ENCODE measurements at places on chromosomes 13 and 19.
A peak's percentile ranks its signal among the peaks of the same experiment; 100 is the strongest.

DNA sequence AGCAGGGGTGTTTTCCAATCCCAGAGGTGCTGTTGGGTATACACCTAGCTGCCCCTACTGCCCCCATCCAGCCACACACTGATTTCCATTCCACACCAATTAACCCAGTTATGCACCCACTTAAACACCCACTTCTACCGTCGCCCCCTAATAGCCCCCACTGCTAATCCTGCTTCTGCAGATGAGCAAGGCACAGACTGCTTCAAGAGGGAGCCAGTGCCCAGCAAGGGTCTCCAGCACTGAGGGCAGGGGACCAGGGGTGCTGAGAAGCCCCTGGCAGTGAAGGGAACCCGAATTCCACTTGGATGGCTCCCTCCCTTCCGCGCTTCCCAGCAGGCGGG lies 1.2 kb downstream of the FXYD7 start:
- DNase-seq, result no peak

- no peak for DNase-seq
Measured at GRCh38 chr13:31399690-31400089, 199.9 kb downstream of the B3GLCT start.

GRCh38 chr19:48588670-48589401 lies 17.7 kb upstream of the SPACA4 start:
- peak; percentile 74 for DNase-seq

- no peak for DNase-seq
Measured at GRCh38 chr13:29594303-29594709, 1.2 kb downstream of the SLC7A1 start.

GRCh38 chr19:38726284-38726673 lies 18.0 kb downstream of the CAPN12 start:
- DNase-seq, result no peak

DNA sequence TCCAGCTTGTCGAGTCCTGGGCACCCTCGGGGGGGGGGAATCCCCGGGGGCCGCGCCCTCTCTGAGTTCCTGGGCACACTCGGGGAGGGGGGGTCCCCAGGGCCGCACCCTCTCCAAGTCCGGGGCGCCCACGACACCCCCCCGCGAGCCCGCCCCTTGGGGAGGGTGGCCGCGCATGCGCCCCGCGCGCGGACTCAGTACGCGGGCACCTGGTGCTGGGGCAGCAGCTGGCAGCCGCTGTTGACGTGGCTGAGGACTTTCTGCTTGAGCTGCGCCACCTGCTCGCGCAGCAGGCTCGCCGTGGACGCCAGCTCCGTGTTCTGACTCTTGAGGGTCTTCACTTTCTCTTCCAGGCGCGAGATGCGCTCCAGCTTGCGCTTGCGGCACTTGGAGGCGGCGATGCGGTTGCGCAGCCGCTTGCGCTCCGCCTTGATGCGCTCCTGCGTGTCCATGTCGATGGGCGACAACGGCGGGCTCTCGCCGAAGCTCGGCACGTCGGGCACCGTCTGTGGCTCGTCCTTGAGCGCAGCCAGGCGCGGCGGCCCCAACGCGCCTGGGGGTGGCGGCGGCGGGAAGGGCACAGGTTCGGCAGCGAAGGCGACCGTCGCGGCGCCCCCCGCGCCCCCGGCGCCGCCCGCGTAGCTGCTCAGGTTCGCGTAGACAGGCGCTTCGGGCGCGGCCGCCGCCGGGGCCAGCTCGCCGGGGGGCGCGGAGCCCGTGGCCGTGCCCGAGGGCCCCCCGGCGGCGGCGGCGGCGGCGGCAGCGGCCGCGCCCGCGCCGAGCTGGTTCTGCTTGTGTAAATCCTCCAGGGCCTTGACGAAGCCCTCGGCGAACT lies 958 bp downstream of the JUND start:
- DNase-seq, result peak; percentile 66

GRCh38 chr13:107441279-107441678 lies 774.1 kb downstream of the LIG4 start:
- no peak for DNase-seq

DNA sequence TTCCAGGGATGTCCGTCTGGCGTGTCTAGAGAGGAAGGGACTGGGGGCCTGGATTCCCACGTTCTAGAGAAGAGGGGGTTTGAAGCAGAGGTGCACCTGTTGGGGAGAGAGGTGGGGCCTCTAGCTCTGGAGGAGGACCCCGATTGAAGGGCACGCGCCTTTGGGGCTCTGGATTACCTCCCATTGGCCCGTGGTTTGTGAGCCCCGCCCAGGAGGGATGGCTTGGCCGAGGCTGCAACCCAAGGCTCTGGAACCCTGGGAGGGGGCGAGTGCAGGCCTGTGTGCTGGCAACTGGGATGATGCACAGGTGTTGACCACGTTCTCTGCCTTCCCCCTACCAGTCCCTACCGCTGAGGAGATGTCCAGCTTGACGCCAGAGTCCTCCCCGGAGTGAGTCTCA lies 20.2 kb downstream of the TMEM150B start:
- DNase-seq, result no peak

DNA sequence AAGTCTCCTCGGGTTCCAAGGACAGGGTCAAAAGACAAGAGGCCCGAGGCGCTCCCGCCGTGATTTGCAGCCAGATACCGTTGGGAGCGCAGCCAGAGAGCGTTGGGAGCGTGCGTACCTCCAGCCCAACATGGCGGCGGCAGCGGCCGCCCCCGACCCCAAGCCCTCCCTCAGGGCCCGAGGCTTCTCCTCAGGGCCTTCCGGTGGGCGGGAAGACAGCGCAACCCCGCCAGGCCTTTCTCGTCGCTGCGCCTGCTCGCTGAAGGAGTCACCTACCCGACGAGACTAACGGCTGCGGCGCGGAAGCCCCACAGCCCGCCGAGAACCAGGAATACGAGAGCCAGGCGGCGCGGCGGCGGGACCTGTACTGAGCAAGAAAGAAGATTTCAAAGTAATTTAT lies 3.2 kb upstream of the ZNF850 start:
- DNase-seq, result no peak

DNA sequence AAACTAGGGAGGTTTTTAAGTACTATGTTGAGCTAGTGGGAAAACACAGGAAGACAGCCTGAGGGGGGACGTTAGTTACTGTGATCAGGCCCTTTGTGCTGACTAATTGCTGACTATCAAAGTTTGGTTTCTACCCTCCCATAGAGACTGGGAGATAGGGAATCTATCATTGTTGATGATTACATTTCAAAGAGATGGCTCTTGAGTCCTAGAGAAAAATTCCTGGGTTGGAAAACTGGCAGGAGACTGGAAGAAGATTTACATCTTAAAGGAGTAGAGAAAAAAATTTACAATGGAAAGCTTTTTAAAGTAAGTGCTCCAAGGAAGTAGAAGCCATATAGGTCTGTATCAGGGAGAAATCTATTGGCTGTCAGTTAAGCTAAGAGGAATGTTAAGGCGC lies 522.0 kb upstream of the KLHL1 start:
- DNase-seq, result no peak

GRCh38 chr13:21077076-21077787 lies 15.8 kb upstream of the LATS2 start:
- no peak for DNase-seq

DNA sequence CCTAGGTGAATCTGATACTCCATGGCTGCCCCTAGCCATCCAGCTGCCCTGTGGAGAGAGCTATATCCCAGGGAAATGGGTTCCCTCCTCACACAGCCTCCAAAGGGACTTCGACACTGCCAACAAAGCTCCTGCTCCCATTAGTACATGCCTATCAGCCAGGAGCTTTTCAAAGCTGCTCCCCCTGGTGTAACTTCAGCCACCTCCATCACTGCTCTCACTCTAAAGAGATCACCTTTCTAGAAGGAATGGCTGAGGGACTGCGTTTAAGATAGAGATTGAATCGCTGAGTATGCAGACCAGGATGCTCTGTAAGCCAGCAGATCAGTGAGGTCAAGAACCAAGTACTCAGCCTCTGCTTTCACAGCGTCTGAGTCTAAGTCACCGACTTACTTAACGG lies 213.7 kb downstream of the NALCN start:
- DNase-seq, result no peak

DNA sequence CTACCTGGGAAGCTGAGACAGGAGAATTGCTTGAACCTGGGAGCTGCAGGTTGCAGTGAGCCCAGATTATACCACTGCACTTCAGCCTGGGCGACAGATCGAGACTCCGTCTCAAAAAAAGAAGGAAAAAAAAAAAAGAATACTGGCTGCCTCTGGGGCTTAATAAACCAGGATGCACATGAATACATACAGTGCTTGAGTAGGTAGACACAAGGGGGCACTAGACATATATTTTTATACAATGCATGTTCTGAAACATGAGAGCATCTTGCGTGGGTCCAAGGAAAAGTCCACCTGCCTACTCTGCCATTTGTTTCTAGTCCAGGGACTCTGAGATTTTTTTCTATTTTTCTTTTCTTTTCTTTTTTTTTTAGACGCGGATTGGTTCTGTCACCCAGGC lies 31.2 kb downstream of the KEAP1 start:
- no peak for DNase-seq

DNA sequence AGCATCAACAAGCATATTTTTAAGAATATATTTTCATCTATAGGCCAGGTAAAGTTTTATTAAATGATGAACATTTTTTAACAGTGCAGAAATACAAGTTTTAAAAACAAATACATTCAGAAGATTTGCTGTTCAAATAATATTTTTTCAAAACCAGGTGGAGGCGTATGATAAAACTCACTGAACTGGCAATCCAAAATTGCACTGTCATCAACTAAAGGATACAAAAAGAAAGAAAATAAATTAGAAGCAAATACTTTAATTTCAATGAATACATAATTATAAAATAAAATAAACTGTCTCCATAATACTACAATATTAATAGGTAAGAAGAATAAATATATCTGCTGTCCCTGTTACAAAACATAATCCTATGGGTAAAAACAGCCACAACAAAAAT lies 21.2 kb downstream of the SPRYD7 start:
- DNase-seq, result no peak

GRCh38 chr19:10191347-10191746 lies 3.4 kb downstream of the DNMT1 start:
- no peak for DNase-seq

GRCh38 chr13:74860789-74861188 lies 621.2 kb downstream of the TBC1D4 start:
- DNase-seq, result no peak

- DNase-seq, result no peak
Measured at GRCh38 chr13:66967811-66968597, 262.1 kb downstream of the PCDH9 start.

- no peak for DNase-seq
Measured at GRCh38 chr13:35826626-35827254, 304.4 kb downstream of the DCLK1 start.

DNA sequence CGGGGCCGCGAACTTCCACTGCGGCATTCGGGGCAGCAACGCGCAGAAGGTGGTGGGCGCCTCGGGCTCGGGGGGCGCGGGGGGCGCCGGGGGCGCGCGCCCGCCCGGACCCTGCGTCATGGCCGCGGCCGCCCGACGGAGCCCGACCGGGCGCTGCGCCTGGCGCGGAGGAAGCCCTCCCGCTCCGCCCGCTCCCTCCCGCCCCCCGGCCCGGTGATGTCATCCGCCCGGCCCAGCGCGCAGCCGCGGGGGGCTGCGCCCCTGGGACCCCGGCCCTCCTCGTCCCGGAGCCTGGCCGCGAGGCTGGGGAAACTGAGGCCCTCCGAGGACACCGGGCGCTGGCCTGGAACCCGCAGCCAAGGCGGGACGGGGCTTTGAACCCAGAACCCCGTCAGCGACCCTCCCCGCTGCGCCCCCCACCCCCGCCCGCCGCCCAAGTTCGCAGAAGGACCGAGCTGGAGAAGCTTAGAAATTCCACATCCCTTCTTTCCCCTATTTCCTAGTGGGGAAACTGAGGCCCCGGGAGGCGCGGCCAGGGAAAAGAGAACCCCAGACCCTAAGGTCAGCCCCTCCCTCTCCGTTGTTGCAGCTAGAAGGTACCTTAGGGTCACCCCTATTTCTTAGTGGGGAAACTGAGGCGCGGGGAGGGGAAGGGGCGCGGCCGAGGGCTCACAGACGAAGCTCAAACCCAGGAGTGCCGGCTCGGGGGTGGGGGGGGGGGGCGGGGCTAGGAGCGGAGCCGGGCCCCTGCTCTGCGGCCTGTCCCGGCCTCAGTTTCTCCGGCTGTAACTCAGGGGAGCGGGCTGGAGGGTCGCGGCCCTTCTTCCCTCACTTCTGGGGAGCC lies at the start of gene SHC2:
Gene SHC2 (minus strand): TSS at position 157 of the 844 bp plus-strand sequence. CDS start 37 bp downstream, at position 120.
- no peak for DNase-seq

GRCh38 chr13:28494778-28495537 lies at the start of gene FLT1:
FLT1 (minus strand) TSS chr13:28495128; CDS start chr13:28494843, 285 bp downstream.
- no peak for DNase-seq

DNA sequence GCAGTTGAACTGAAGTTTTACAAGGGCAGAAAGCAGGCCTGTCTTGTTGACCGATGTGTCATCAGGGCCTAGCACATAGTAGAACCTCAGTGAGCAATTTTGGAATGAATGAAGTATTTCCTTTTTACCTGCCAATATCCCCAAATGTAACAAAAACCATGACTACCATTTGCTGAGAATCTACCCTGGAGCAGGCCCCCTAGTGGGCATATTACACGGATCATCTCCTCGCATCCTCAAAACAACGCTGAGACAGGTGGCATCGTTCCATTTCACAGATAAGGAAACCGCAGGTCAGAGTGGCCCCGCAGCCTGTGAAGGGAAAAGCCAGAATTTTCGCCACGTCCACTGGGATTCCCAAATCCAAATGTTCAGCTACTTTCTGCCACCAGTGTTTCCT lies 77.9 kb downstream of the CACNA1A start:
- no peak for DNase-seq

DNA sequence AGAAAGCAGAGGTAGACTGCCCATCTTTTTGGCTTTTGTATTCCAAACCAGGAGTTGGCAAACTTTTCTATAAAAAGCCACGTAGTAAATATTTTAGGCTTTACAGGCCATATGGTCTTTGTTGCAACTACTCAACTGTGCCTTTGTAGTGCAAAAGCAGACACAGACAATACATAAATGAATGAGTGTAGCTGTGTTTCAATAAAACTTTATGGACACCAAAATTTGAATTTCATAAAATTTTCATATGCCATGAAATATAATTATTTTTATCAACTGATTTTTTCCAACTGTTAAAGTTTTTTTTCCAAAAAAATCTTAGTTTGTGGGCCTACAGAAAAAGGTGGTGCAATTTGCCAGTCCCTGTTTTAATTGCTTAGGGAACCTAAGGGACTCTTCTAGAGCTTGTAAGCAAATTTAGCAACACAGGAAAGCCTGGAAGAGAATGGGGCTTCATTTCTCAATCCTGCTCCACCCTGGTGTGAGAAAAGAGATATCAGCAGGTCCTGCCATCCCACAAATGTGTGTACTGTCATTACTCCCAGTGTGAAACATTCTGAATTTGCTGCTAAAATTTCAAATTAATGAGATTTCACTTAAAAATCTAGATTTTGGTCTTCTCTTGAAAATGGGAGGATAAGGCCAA lies 194.2 kb downstream of the RGCC start:
- no peak for DNase-seq

- DNase-seq, result no peak
Measured at GRCh38 chr13:63731896-63732295, 2316.2 kb upstream of the PCDH20 start.

- DNase-seq, result no peak
Measured at GRCh38 chr19:30856786-30857185, 484.6 kb downstream of the ZNF536 start.
